Activated T-helper 17 cell treated with anti-CD3 and anti-CD28 coated beads, Interleukin-2, amount 50 U/mL, for 72 hours (primary cell): ENCODE measurements at places on chromosomes 6 and 20. TPM values are rescaled to one million over a fixed set of nuclear protein-coding genes. Genes with fewer than 3 reads are reported as not detected.

Gene OPN5
- not detected for total RNA-seq

Gene CYP39A1
- not detected for total RNA-seq

Gene GRM1
- total RNA-seq, result 0.04 TPM

Gene GINS1
- 31.1 TPM for total RNA-seq

Gene PLA2G7
- not detected for total RNA-seq

Gene CLPSL2
- total RNA-seq, result not detected

Gene CDH4
- total RNA-seq, result 0.45 TPM

Gene ENPP5
- not detected for total RNA-seq

Gene TPMT
- 8.2 TPM for total RNA-seq

Gene CYP24A1
- not detected for total RNA-seq

Gene SSTR4
- not detected for total RNA-seq

Gene TBC1D32
- total RNA-seq, result 13.6 TPM

Gene GPR63
- total RNA-seq, result 1.7 TPM

Gene XKR7
- total RNA-seq, result 0.03 TPM
